ENCODE measurements at places on chromosomes 5 and 9.

- DNase-seq, result no peak
Measured at GRCh38 chr5:129271308-129271707, 176.8 kb downstream of the ISOC1 start.

DNA sequence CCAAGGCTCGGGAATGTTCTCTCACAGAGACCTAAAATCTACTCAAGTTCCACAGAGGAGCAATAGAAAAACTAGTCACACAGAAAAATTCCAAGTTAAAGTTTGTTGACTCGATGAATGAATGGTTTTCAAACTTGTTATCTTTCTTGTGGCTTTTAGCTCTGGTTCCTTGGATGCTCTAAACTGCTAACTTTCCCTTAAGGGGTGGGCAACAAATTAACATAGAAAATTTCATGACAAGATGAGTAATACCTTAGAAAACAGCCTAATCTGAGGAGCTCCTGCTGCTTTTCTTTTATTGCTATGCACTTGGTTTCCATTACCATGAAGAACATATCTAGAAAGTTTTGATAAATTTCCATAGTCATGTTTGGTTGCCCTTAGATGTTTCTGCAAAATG is 100.2 kb upstream of the CCDC112 start:
- no peak for DNase-seq

DNA sequence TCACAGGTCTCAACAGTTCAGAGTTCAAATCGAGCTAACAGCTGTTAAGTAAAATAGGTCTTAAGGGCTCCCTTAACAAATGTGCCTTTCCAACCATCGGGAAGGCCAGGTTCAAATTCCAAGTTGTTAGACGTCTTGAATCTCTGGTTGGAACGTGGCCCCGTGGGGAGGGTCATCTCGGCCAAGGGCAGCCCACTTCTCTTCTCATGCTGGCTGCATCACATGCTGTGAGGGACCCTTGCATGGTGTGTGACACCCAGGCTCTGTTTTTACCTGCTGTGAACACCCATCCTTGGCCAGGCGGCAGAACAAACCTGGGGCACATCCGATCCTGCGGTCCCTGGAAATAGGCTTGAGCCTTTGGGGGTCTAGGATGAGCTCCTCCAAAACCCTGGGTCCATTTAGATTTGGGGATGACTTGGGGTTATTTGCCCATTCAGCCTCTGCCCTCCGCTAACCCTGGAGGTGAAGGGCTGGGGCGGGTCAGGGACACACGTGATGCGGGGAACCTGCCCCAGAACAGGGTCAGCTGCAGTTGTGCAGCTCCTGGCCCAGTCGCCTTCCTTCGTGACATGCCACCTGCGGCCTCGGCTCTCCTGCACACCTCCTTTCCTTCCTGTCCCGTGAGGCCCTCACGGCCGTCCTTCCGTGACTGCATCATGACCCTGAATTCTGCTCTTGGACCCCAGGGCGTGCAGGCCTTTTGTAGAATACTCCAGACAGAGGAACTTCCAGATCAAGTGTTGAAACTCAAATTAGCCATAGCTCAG is 45.9 kb downstream of the BOD1 start:
- DNase-seq, result no peak

GRCh38 chr5:148841519-148841918 is 15.1 kb downstream of the ADRB2 start:
- DNase-seq, result no peak

- no peak for DNase-seq
Measured at GRCh38 chr9:137760426-137760825, 117.2 kb upstream of the CACNA1B start.

DNA sequence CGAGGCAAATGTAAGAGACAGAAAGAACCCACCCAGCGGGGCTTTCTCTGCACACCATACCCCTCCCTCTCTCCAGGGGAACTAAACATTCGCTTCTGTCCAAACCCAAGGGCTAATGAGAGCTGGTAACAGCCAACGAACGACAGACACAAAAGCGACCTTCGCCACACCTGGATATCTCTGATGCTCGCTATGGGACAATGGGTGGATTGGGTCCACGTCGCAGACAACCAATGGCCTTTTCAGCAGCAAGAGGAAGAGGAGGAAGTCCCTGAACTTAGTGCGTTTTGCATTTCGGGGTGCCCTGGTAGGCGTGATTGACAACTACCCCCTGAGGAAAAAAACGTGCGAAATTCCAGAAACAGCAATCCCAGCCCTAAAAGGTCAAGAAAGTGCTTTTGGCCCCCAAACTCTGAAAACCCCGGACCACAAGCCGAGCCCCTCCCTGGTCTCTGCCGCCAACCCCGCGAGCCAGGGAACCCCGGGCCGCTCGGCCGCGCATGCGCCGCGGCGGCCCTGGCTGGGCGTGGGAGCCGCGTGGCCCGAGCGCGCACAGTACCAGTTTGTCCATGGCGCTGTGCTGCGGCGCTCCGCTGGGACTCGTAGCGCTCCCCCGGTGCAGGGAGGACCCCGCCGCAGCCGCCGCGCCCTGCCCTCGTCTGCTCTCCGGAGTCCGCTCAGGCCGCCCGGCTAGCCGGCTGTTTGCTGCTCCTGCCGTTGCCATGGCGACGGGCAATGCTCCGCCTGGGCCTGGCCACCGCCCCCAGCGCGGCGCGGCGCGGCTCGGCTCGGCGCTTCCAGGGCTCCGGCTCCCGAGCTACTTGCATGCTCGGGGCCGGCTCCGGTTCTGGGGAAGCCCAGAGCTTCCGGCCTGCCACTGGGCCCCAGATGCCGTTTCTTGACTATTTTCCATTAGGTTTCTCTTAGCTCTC is 66.9 kb upstream of the DNAH5 start:
- DNase-seq, result no peak

DNA sequence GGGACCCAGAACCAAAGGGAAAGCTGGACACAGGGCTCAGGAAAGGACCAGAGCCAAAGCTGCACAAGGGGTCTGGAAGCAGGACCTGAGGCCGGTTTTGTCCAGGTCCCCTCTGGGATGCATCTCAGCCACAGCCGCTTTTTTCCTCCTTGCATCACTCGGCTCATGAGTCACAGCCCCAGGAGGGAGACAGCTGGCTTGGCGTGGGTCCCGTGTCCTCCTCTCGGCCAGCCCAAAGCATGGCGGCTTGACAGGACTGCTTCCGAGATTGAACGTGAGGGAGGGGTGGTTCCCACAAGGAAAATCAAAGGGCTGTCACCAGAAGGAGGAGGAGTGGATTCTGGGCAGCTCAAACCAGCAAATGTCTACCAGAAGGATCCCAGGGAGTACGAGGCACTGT is 56.7 kb upstream of the CPLX2 start:
- no peak for DNase-seq

DNA sequence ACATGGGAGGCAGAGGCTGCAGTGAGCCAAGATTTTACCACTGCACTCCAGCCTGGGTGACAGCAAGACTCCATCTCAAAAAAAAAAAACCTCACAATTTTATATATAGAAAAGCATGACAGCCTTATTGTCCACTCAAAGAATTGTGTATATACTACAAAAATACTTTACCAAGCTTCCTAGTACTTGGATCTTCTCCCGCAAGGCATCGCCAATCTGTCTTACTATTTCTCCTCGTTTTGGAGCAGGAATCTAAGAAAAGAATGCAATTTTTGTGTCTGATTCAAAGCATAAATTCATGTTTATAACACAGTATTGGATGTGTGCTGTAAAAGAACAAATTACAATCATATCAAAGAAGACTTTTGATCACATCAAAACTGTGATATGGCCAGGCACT is 11.3 kb downstream of the ALDH7A1 start:
- DNase-seq, result no peak

DNA sequence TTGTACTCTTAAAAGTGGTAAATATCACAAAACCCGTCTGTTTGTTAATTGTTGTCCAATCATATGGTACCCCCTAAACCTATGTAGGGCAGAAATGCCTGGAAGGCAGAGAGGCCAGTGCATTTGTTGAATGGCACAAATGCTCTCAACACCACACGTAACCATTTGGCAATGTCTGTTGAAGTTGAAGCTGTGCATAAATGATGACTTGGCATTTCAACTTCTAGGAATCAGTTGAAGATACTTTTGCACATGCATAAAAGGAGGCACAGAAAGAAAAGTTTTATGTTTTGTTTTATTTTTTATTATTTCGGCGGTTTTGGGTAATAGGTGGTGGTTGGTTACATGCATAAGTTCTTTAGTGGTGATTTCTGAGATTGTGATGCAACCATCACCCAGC is 246.6 kb downstream of the TAF11L14 start:
- no peak for DNase-seq

DNA sequence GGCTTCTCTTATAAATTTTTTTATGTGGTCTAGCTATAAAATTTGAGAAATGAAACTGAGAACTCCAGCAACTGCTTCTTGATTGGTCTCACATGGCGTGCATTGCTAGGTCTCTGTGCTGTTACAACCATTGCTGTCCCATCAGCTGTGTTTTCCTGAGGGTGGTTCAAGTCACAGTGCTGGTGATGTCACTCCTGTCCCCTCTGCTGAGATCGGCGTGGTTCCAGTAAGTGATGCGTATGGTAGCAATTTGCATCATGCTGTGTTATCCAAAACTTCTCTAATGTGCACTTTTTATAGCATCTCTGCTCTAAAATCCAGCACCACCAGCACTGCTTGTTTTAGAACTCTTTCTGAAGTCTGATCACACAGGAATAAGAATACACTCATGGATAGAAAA is 112.6 kb upstream of the ZNF608 start:
- no peak for DNase-seq

GRCh38 chr9:95515272-95516113 is 1.3 kb downstream of the PTCH1 start:
- DNase-seq, result no peak

DNA sequence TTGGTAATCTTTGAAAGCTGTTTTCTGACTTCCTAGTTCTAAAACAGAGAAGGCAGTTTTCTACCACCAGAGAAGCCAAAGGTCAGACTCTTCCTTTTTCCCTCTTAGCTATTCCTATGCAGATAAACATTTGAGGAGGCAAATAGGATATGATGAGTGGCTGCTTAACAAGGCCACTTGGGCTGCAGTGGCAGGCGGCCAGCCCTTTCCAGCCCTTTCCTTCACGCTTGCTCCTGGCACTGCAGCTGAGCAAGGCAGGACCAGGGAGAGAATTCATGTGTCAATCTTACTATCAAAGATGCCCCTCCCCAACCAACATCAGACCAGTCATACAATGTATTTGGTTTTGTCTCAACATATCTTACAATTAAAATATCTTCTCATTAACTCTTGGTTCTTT is 36.8 kb upstream of the RNF38 start:
- DNase-seq, result no peak

DNA sequence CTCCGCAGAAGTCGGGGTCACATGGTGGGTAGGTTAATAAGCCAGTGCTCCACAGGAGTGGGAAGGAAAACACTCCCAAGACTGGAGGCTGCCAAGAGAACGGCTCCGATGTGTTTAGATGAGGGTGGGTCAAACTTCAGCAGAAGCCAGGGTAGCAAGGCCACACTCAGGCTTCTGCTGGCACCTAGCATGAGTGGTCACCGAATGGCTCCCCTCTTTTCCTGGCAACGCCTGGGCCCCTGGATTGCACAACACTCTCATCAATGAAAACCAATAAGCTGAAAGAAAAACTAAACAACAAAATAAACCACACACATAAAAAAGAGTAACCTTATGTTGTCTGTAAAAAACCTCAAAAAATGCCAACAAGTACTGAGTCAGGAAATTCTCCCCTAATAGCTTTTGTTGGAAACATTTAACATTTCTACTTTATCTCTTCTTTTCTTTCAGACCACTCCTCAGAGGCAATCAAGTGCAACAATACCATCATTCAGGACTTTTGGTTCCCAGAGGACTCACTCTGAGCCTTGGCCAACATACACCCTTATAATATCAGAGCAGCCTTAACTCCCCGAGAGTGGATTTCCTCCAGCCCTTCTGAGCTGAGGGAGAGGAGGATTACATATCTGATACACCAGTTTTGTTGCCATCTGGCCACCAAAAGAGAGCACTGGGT is 279.9 kb downstream of the ENC1 start:
- no peak for DNase-seq

DNA sequence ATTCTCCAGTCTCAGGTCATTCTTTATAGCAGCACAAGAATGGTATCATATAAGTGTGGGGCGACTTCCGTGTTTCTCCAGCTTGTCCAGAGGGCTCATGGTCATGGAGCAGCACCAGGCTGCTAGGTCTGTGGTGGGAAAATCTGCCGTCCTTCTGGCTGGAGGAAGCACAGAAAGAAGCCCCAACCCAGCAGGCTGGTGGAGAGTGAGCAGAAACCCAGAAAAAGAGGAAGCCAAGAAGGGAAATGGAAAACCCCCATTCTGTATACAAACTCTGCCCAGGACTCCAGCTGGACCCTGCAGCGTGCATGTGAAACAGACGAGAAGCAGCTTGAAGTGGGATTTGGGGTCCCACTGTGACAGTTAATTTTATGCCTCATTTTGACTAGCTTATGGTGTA is 34.3 kb upstream of the OLFM1 start:
- no peak for DNase-seq

DNA sequence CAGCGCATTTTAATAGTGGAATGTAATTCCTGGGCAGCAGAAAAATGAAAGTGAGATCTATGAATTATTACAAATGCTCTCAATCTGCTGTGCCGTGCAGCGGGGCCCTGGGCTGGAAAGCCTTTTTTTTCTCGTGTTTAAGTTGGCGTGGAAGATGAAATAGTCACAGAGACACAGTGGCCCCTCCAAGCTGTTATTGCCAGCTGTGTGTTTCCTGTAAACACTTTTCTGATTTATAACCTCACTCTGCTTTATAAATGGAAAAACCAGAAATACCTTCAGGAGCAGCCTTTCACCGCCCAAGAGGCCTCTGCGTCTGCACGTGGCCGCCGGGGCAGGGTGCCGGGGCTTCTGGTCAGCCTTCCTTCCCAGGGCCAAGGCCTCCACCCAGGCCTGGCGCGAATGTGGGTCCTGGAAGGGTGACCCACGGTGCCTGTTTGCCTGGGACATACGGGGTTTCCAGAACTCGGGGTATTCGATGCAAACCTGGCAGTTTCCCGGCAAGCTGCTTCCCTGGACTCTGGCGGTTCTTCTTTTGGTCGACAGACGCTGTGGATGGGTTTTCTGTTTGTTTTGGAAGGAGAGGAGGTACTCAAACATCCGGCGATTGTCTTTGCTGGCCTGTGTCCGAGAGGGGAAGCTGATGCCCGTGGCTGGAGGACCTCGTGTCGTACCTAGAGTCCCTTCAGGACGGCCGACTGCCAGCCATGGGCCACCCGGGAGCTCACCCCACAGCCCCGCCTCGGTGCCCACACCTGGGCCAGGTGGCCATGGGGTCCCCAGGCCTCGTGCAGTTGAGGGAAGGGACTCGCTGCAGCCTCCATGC is 256.7 kb downstream of the PARP8 start:
- no peak for DNase-seq

DNA sequence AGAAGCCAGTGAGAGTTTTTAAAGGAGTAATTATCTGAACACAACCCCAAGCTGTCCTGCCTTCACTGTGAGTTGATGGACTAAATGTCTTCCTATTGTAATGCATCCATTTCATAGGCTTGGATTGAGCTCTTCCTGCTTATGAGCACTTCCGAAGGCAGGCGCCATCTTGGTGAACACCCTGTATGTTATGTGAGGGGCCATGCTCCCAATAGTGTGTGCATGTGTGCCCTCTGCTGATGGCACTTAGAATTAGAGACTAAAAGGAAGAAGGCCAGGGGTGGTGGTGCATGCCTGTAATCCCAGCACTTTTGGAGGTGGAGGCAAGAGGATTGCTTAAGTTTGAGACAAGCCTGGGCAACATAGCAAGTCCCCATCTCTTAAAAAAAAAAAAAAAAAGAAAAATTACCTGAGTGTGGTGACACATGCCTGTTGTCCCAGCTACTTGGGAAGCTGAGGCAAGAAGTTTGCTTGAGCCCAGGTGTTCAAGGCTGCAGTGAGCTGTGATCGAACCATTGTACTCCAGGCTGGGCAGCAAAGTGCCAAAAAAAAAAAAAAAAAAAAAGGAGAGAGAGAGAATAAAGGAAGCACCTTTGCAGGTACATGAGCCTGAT is 65.0 kb downstream of the C9orf152 start:
- DNase-seq, result no peak

GRCh38 chr9:19379697-19380046 is 364 bp downstream of the RPS6 start:
- DNase-seq, result no peak

Measured in AML-193 (cell line).